ENCODE measurements at places on chromosomes 2 and 18.

GRCh38 chr2:25615386-25615785, 58.0 kb downstream of the DTNB start:
- H3K4me1 ChIP-seq: peaks cover 19% of the 10 kb centered on the region
- H3K27ac ChIP-seq: no peak overlapping the region
- H3K4me3 ChIP-seq: no peak overlapping the region
- DNase-seq: no peak
- no peaks in the 10 kb centered on the region for H3K27me3 ChIP-seq

DNA sequence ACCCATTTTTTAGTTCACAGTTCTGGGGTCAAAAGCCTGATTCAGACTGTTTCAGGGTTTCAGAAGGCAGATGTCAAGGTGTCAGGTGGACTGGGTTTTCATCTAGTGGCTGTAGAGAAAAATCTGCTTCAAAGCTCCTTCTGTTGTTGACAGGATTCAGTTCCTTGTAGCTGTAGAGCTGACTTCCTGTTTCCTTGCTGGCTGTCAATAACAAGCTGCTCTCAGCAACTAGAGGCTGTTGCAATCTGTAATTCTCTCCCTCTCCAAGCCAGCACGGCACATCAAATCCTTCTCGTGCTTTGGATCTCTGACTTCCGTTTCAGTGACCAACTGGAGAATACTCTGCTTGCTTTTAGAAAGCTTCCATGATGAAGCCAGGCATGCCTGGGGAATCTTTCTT, 179.4 kb downstream of the DOK6 start:
- H3K4me1 ChIP-seq: no peaks in the 10 kb centered on the region
- no peak for DNase-seq
- H3K4me3 ChIP-seq: no peak overlapping the region
- no peaks in the 10 kb centered on the region for H3K27me3 ChIP-seq
- H3K27ac ChIP-seq: no peak overlapping the region

DNA sequence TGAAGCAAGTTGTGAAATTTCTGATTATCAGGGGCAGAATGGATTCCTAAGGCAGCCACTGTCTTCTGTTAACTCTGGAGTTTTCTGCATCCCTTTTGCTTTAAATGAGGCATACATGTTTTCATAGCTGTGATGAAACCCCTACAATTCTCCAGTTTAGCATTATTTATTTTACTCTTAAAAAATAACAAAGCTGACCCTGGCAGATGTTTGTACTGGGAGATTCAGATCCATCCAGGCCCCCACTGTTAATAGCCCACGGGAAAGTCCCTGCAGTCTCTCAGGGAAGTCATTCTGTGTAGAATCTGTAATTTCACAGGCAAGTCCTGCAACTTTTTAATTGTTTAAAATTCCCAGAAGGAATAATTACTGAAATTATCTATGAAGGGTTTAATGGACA, 353 bp upstream of the SULT1C4 start:
- no peak for DNase-seq
- H3K27me3 ChIP-seq: no peaks in the 10 kb centered on the region
- no peaks in the 10 kb centered on the region for H3K36me3 ChIP-seq
- peaks cover 8% of the 10 kb centered on the region for H3K4me1 ChIP-seq

- no peak overlapping the region for H3K4me3 ChIP-seq
- H3K4me1 ChIP-seq: no peaks in the 10 kb centered on the region
- DNase-seq: no peak
- no peaks in the 10 kb centered on the region for H3K27me3 ChIP-seq
- no peaks in the 10 kb centered on the region for H3K36me3 ChIP-seq
These were observed 702.2 kb downstream of the RNF144A start for GRCh38 chr2:7619203-7619970.

- H3K4me1 ChIP-seq: peaks cover 79% of the 10 kb centered on the region
- H3K27ac ChIP-seq: peak overlapping the region; percentile 98
- H3K4me3 ChIP-seq: peak overlapping the region; percentile 80
- H3K36me3 ChIP-seq: no peaks in the 10 kb centered on the region
These were observed 63.9 kb downstream of the LRRFIP1 start for GRCh38 chr2:237691029-237691907.

GRCh38 chr2:160613466-160614153, 120.0 kb upstream of the RBMS1 start:
- H3K27ac ChIP-seq: no peak overlapping the region
- H3K36me3 ChIP-seq: no peaks in the 10 kb centered on the region
- no peaks in the 10 kb centered on the region for H3K4me1 ChIP-seq
- H3K4me3 ChIP-seq: no peak overlapping the region
- no peak for DNase-seq

GRCh38 chr18:13813271-13813849, 10.6 kb upstream of the MC5R start:
- no peak overlapping the region for H3K27ac ChIP-seq
- no peaks in the 10 kb centered on the region for H3K36me3 ChIP-seq
- H3K4me1 ChIP-seq: no peaks in the 10 kb centered on the region
- no peaks in the 10 kb centered on the region for H3K27me3 ChIP-seq
- no peak overlapping the region for H3K4me3 ChIP-seq
- DNase-seq: no peak

- H3K27me3 ChIP-seq: no peaks in the 10 kb centered on the region
- H3K4me3 ChIP-seq: no peak overlapping the region
- no peak overlapping the region for H3K27ac ChIP-seq
- peaks cover 5% of the 10 kb centered on the region for H3K36me3 ChIP-seq
- no peak for DNase-seq
These were observed 5.1 kb downstream of the DGUOK start for GRCh38 chr2:73931531-73932500.

- H3K36me3 ChIP-seq: peaks cover 8% of the 10 kb centered on the region
- peak overlapping the region; percentile 79 for H3K4me3 ChIP-seq
- peaks cover 25% of the 10 kb centered on the region for H3K4me1 ChIP-seq
- H3K27ac ChIP-seq: peak overlapping the region; percentile 100
These were observed 679 bp downstream of the CLK1 start for GRCh38 chr2:200863782-200864175.

GRCh38 chr2:88074854-88075292, 7.2 kb downstream of the SMYD1 start:
- no peaks in the 10 kb centered on the region for H3K4me1 ChIP-seq
- H3K27ac ChIP-seq: no peak overlapping the region
- H3K36me3 ChIP-seq: no peaks in the 10 kb centered on the region
- no peaks in the 10 kb centered on the region for H3K27me3 ChIP-seq
- no peak for DNase-seq

DNA sequence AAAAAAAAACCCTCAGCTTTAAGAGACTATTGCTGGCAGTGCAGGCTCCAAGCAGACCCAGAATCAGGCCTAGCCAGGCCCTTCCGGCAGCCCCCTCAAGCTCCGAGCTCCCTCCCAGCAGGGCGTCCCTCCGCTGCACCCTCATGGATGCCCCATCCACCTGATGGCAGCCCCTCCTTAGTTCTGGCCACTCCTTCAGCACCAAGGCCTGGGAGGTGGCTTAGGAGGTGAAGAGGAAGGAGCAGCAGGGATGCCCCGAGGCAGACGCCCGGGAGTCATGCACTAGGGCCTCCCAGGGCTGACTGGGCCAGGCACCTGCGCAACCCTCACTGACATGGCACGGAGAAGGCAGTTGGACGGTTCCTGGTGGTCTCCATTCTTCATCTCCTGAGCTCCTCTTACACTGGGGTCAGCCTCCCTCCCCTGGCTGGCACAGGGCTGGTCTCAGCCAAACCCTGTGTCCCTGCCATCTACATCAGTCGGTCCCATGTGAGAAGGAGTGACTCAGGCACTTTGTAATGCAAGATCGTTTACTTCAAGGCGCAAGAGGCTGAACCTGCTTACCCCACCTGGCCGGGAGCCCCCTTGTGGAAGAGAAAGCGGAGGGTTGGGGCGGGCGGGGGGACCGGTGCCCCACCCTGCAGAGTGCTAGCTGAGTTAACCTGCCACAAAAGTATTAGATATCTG, 53.5 kb upstream of the ID2 start:
- H3K36me3 ChIP-seq: no peaks in the 10 kb centered on the region
- H3K4me3 ChIP-seq: no peak overlapping the region
- no peaks in the 10 kb centered on the region for H3K27me3 ChIP-seq
- DNase-seq: no peak
- H3K27ac ChIP-seq: no peak overlapping the region

GRCh38 chr2:217289907-217290280, 430.0 kb upstream of the TNP1 start:
- no peak for DNase-seq
- no peaks in the 10 kb centered on the region for H3K36me3 ChIP-seq

DNA sequence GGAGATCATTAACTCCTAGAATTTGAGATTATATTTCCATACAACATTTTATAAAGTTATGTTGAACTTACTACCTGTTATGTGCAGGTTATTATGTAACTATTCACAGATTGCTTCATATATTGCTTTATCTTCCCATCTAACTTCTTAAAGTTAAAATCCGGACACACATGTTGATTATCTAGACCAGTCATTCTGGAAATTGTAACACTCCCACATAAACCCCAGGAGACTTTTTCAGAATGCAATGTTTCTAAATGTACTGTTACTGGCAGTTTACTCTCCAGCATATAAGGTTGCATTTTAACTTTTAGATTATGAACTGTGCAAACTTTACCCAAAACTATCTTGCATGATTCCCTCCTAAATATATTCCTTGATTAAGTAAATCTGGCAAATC, 70.5 kb upstream of the FAM117B start:
- H3K27me3 ChIP-seq: no peaks in the 10 kb centered on the region
- H3K27ac ChIP-seq: no peak overlapping the region
- H3K36me3 ChIP-seq: peaks cover 3% of the 10 kb centered on the region
- H3K4me1 ChIP-seq: no peaks in the 10 kb centered on the region
- H3K4me3 ChIP-seq: no peak overlapping the region

DNA sequence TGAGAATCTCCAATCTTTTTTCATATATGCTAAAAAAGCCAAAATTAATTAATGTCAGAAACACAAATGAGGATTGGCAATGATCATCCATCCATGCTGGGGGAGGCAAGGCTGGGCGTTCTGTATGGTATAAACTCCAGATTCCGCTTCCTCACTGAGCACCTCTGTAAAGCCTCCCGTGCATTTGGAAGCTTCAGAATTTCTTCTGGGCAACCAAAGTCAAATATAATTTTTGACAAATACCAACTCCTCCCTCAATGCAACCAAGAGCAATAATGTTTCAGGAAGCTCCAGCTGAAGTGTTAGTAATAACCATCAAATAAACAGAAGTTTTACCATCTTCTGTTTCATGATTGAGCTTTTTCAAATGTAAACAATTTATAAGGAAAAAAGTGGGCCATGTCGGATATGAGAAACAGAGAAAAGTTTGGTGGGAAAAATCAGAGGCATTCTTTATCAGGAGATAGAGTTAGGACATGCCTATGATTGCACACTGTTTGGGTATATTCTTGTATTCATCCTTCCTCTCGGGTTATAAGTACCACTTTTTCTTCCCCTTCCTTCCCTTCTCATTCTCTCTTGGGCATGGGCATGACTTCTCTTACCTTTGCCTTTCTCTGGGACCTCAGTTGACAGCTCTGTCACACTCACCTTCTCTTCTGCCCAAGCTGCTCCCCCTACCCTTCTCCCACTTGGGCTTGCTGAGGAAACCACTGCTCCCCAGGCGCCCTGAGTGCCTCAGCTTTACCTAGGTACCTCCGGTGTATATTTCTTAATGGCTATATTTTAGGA, 149.5 kb upstream of the ZEB2 start:
- H3K36me3 ChIP-seq: no peaks in the 10 kb centered on the region
- no peaks in the 10 kb centered on the region for H3K27me3 ChIP-seq
- no peak overlapping the region for H3K27ac ChIP-seq
- no peak for DNase-seq
- no peak overlapping the region for H3K4me3 ChIP-seq

- no peak for DNase-seq
- no peak overlapping the region for H3K27ac ChIP-seq
- no peaks in the 10 kb centered on the region for H3K36me3 ChIP-seq
- no peak overlapping the region for H3K4me3 ChIP-seq
These were observed 482.7 kb upstream of the POU3F3 start for GRCh38 chr2:104371087-104371781.

GRCh38 chr18:10397004-10397403, 57.4 kb upstream of the APCDD1 start:
- DNase-seq: no peak
- no peak overlapping the region for H3K27ac ChIP-seq
- no peaks in the 10 kb centered on the region for H3K4me1 ChIP-seq
- no peak overlapping the region for H3K4me3 ChIP-seq
- no peaks in the 10 kb centered on the region for H3K27me3 ChIP-seq

- no peak overlapping the region for H3K27ac ChIP-seq
- no peaks in the 10 kb centered on the region for H3K27me3 ChIP-seq
- no peaks in the 10 kb centered on the region for H3K36me3 ChIP-seq
- no peaks in the 10 kb centered on the region for H3K4me1 ChIP-seq
These were observed 242.6 kb upstream of the KCNJ3 start for GRCh38 chr2:154455866-154456265.

- no peaks in the 10 kb centered on the region for H3K36me3 ChIP-seq
- DNase-seq: no peak
- H3K4me3 ChIP-seq: peak overlapping the region; percentile 70
- peaks cover 18% of the 10 kb centered on the region for H3K4me1 ChIP-seq
These were observed 31.0 kb upstream of the SLC3A1 start for GRCh38 chr2:44244135-44244871.

DNA sequence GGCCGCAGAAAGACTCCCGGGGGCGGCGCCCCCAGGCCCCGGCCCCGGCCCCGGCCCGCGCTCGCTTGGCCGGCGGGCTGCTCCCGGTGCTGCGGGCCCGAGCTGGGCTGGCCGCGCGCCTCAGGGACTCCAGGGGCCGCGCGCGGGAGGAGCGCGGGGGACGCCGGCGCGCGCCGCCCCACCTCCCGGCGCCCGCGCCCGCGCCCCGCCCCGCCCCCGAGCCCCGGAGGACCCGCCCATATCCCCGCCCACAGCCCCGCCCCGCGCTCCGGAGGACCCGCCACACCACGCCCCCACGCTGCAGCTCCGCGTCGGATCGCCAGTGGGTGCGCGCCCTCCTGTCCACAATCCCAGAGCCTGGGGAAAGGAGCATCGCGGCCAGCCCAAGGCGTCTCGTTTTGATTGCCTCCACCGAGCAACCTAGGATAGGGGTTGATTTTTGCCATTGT, at the start of gene PARD6G:
Gene PARD6G (minus strand): TSS at position 122 of the 449 bp plus-strand sequence. CDS start 166 bp downstream, outside the sequence.
- peak; percentile 38 for DNase-seq
- H3K36me3 ChIP-seq: no peaks in the 10 kb centered on the region
- peak within 1 kb of the TSS; percentile 79 for H3K4me3 ChIP-seq

DNA sequence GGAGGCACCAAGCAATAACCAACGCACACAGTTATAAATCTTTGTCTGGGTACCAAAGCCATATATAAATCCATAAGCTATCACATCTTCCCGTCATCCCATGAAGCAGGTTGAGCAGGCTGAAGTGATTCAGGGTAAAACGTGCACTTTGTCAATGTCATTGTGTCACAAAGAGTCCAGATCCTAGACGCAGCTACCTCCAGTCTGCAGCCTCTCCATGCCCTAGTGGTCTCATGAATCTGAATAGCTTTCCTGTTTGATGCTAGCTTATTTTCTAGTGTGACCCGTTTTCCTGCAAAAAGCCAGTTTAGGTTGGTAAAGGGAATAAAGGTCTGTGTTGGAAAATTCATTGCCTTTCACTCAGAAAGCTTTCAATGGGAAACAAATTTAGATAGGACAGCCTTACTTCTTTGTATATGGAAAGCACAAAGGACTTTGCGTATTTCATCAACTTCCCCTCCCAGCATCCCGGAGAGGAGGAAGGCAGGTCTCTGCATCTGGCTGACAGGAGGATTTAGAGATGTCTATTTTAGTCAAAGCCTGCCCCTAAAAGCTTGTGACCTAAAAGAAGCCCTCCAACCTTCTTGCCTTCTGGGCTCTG, 222.3 kb upstream of the ARL4C start:
- H3K4me3 ChIP-seq: no peak overlapping the region
- no peak overlapping the region for H3K27ac ChIP-seq
- no peaks in the 10 kb centered on the region for H3K27me3 ChIP-seq
- no peaks in the 10 kb centered on the region for H3K36me3 ChIP-seq

GRCh38 chr2:99880148-99880963, 262.0 kb downstream of the AFF3 start:
- H3K27me3 ChIP-seq: no peaks in the 10 kb centered on the region
- peaks cover 2% of the 10 kb centered on the region for H3K4me1 ChIP-seq
- no peak for DNase-seq
- H3K4me3 ChIP-seq: no peak overlapping the region
- no peaks in the 10 kb centered on the region for H3K36me3 ChIP-seq

GRCh38 chr2:131488306-131489205, 3.6 kb downstream of the MZT2A start:
- H3K27ac ChIP-seq: no peak overlapping the region
- H3K4me1 ChIP-seq: peaks cover 10% of the 10 kb centered on the region
- H3K36me3 ChIP-seq: no peaks in the 10 kb centered on the region
